ENCODE measurements at places on chromosomes 5 and 9.
A peak's percentile ranks its signal among the peaks of the same experiment; 100 is the strongest.

GRCh38 chr5:133870661-133871060, 97.8 kb downstream of the C5orf15 start:
- DNase-seq, result peak; percentile 25

GRCh38 chr9:472479-473075, 257.9 kb downstream of the DOCK8 start:
- DNase-seq, result no peak

DNA sequence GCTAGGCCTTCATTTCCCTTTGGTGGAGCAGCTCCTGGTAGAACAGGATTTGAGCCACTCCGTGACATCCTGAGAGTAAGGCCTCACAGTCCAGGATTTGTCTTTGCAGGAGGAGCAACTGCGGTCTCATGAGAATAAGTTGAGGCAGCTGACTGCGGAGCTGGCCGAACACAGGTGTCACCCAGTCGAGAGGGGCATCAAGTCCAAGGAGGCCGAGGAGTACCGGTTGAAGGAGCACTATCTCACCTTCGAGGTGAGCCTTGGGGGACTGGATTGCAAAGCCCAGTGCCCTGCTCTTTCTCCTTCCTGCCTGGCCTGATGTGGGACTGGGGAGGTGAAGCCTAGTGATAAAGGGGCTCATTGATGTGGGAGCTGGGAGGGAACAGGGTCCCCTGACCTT, 44.3 kb downstream of the PSD2 start:
- no peak for DNase-seq

DNA sequence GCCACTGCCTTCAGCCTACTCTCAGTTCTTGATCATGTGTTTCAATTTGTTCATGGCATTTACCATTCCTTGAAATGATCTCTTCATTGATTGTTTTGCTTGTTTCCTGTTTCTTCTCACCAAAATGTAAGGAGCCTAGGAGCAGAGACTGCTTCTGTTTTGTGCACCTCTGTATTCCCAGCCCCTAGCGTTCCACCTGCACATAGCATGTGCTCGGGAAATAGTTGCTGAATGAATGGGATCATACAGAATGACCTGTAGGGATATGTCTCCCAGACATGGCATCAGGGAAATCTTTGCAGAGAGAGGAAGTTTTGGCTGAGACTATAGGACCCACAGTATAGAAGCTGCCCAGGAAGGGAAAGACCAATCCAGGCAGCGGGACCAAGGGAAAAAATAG, 6.2 kb upstream of the CERCAM start:
- peak; percentile 32 for DNase-seq

- DNase-seq, result no peak
Measured at GRCh38 chr9:113397203-113397631, 3.9 kb downstream of the ALAD start.

- DNase-seq, result no peak
Measured at GRCh38 chr9:97307091-97307490, 368 bp upstream of the CCDC180 start.

GRCh38 chr5:67897980-67898379, 317.6 kb upstream of the PIK3R1 start:
- no peak for DNase-seq

- DNase-seq, result peak; percentile 93
Measured at GRCh38 chr5:179818746-179819295, 1.9 kb upstream of the SQSTM1 start.

- DNase-seq, result peak; percentile 53
Measured at GRCh38 chr9:129712634-129713401, 40.0 kb downstream of the PTGES start.

DNA sequence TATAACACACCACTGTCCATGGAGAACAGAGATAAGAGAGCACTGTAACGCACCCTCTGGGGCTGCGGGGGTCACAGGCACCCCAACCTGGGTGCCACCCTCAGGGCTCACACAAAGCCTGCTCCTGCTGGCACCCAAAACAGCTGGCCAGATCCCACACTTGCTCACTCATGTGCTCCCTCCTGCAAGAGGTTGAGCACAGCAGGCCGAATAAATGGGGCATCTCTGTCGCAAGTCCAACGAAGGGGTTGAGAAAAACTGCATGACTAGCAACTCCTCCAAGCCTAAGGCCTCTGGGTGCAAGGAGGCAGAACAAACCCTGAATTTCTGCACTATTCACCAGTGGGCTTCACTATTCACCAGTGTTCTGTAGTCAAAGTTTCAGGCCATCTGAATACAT, 80.3 kb downstream of the SECISBP2 start:
- no peak for DNase-seq

DNA sequence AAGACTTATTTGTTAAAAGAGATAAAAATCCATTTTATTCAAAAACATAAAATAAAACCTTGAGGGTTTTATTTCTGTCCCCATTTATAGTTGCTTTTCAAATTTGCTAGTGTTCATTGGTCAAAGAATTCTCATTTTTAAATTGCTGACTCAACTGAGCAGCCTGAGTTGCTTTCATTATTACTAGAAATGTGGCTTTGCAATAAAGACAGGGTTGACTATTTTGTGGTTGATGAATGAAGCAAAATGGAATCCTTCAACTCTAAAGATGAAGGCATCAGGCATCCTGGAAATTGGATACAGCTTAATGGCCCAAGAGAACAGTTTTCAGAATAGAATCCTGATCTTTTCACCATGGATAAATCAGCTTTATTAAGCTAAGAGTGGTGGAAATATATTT, 23.9 kb upstream of the PPP3R2 start:
- DNase-seq, result no peak

DNA sequence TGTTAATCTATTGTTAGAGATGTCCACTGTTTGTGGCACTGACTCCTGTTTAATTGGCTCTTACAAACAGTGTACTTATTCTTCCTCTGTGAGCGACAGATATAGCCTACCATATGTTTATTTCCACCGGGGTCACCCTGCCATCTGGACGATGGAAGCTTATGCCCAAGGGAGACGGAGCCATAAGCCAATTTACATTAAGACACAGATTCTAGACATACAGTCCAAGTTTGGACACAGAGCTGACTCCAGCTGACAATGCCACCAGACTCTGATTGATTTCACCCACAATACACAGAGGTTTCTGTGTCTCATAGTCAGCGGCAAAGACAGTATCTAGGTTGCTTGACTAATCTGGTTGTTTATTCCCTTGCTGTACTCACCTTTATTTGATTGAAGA, 198.9 kb downstream of the ENC1 start:
- no peak for DNase-seq

DNA sequence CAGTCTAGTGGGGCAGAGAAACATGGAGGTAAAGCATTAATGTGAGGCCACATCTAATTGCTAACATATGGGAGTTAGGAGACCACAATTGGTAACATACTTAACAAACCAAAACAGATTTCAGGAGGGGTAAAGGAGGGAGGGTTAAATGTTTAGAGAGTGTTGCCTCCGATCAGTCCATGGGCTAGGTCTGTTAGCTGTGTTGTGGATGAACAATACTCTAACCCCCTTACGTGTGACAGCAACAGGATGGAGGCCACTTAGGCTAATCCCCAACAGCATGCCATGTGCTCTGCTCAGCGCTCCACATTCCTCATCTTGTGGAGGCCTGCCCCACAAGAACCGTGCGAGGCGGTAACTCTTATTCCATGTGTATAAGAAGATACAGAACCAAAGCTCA, 167.0 kb downstream of the CRB2 start:
- DNase-seq, result no peak

- no peak for DNase-seq
Measured at GRCh38 chr9:72534931-72535330, 13.5 kb downstream of the TMC1 start.

Measured in urothelium cell line (cell line).